Dorsolateral prefrontal cortex (tissue), 122 donors: ENCODE measurements at places on chromosomes 1 and 21.
A peak's percentile ranks its signal among the peaks of the same experiment; 100 is the strongest.

DNA sequence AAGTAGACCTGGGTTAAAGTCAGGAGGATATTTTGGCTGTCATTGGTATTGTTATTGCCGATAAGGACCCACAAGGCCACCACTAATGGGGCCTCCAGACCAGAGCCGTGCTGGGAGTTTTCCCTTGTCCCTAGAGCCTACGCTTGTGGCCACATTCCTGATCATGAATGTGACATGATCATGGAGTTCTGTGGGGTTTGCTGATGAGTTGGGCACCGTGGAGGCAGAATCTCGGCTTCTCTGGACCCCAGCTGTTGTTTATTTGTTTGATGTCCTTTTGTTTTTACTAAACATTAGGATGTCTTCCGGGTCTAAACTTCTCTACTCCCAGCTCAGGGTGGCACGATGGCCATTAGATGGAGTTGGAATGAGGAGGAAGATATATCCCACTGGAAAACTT lies 74.9 kb upstream of the TMPRSS2 start:
- DNase-seq: no peak

DNA sequence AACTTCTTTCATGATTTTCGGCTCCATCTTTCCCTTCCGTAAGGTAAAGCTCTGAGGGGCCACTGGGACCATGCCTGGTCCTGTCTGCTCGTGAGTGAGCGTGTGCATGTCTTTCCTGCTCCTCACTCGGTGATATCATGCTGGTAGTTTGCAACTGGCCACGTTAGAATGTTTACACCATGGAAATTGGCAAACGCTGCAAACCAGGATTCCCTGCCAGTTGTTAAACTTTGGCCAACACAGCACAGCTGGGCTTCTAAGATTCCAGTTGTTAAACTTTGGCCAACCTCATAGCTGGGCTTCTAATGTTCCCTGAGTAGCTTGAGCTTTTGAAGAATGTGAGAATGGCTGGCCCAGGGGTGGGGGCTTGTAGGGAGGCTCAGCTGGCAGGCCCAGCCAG lies 68.0 kb upstream of the ACTL8 start:
- no peak for DNase-seq

DNA sequence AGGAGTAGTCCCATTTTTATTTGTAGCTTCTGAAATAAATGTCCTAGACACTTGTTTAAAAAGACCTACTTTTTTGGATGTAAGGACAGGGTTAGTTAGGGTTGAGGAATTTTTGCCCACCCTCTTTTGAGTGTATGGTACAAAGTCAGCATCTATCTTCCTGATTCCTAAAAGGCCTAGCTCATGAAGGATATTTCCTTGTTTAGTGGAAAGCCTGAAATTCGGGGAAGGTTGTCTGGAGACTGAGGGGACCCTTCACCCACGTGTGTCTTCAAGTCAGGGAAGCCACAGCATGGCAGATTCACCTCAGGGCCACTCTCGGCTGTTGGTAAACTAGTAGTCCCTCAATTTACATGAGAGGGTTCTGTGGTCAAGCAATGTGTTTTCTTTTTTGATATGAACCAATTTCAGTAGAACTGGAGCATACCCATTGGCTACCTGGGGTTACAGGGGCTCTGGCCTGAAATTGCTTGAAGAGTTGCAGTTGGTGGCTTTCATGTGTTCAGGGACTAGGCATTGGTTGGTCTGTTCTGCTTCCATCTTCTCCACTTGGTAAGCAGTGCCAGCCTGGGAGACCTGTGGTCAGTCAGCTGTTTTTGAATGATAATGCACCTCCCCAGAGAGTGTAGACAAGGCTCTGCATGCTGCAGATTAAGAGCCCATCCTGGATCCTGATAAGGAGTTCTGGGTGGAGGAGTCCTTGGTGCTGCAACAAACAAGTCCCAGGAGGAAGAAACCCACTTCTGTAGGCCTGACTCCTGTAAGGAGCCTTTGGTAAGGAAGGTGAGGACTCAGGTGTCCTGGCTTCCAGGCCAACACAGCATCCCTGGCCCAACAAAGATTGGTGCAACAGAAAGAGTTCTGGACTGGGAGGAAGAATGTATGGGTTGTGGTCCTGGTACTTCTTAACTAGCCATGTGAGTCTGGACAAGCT lies 6.3 kb downstream of the BTG2 start:
- peak; percentile 14 for DNase-seq

DNA sequence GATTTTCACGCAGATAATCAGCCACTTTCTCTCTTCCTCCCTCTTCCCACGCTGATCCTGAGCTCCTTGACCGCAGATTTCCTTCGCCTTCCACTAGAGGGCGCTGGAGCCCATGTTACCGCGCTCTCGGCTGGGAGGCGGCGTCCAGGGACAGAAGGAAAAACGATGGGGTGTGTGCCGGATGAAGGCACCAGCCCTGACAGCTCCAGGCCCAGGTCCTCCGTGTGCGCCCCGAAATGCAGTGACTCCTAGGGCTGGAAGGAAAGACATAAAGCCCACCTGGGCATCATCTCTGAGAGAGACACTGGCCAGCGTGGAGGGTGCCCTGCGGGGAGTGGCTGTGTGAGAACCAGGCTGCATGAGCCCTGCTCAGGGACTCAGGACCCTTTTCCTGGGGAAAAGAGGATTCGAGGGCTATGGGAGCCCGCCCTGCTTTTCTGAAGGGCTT lies 44.9 kb upstream of the CYP2J2 start:
- peak; percentile 87 for DNase-seq

GRCh38 chr1:183780757-183781156 lies 24.2 kb upstream of the RGL1 start:
- no peak for DNase-seq

DNA sequence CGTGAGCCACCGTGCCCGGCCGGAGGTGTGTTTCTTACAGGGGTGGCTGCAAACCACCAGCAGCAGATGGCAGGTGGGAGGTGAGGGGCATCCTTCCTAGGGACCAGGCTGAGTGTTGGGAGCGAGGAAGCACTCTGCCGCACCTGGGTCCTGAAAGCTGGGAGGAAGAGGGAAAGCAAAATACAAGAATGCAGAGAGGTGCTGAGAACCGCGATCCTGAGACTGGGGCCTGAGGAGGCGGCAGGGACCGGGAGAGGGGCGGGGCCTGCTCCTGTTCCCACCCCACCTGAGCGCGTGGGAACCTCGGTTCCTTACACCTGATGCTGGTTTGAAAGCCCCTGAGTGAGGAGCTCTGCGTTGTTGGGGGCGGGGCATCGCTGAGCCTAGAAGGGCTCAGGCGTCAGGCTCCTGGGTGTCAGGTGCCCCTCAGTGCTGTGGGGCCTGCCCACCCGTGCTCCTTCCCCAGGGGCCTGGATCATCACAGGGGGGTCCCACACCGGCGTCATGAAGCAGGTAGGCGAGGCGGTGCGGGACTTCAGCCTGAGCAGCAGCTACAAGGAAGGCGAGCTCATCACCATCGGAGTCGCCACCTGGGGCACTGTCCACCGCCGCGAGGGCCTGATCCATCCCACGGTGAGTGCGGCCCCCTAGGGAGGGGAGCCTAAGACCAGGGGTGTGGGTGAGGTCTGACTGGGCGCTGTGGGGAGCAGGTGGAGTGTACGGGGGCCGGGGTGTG lies 15.5 kb downstream of the TRPM2 start:
- DNase-seq: peak; percentile 38

DNA sequence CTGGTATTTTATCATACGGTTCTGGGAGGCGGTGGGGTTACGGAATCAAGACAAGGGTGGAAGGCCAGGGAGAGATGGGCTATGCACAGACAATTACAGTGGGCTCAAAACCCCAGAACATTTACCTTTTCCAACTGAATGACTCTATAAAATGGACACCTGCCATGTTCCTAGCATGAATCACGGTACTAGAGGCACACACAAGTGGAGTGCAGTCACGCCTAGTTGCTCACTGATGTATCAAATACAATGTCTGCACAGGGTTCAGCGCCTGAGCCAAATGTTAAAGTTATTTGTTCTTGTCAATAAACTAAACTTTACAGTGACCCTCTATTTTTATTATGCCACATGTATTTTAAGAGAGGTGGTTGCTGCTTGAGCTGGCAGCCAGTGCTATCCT lies 121.4 kb downstream of the ATG4C start:
- DNase-seq: no peak

DNA sequence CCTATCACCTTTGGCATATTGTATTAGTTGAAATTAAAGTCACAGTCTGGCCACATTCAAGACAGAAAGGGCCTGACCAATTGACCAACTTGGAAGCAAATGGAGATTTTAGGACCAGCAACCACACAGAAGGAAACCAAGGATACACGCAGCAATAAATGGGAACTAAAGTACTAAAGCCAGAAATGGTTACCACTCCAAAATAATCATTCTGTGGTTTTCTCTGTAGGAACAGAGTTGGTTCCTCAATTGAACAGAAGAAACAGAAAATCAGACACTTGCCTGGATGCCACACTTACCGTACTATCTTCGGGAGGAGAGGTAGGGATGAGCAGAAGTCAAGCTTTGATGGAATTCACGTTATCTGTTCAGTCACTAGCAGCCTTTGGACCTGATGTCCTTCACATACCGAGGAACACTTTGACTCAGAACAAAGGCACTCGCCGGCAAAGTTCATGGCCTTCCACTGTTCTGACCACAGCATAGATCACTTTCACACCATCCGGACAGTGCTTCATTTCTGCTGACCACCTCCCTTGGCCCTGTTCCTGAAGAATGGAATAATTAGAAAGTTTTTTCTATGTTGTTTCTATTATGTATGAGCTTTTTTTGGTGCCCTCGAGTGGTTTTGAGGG lies 96.9 kb downstream of the LPAR3 start:
- DNase-seq: no peak

- no peak for DNase-seq
Measured at GRCh38 chr1:27455139-27455811, 34.7 kb downstream of the WASF2 start.

GRCh38 chr1:96538883-96539282 lies 182.7 kb upstream of the PTBP2 start:
- DNase-seq: no peak

- DNase-seq: no peak
Measured at GRCh38 chr1:147781056-147781471, 20.7 kb upstream of the GJA5 start.

DNA sequence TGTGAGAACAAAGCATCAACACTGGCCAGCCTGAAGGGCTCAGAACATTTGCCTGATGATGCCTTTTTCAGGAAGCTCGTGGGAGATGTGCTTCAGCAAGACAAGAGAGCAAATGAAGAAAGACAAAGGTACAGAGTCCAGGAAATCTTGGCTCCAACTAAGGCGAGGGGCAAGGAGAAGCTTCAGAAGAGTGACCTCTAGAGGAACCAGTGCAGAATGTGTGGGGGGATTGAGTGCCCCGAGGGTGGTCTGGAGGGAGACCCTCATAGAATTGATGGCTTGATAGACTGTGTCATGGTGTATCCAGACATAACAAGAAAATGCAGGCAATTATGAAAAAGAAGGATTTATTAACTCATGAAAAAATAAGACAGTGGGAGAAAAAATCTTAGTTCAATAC lies 15.3 kb upstream of the NLRP3 start:
- no peak for DNase-seq

- DNase-seq: no peak
Measured at GRCh38 chr1:50333595-50333974, 89.7 kb downstream of the DMRTA2 start.

DNA sequence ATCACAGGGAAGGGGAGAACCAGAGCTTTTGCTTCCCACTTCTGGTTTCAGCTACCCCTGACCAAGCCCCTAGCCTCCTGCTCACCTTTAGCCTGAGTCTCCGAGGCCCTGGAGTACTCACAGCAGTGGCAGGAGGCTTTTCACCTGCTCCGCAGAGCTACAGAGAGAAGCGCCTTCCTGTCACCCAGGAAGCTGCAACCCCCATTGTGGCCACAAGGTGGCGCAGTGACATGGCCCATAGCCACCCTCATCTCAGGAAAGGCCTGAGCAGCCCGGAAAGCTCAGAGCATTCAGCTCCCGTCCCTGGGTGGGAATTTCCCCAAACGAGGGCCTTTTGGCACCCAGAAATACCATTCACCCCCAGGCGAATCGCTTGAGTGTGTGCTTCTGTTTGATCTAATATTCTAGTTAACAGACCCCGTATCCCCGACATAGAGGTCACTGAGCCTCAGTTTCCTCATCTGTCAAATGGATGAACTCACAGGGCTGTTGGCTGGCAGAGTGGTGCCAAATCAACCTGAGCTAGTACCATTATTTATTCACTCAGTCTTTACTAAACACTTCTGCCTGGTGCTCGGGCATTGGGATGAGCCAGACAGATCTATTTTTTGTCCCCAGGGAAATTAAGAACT lies 25.3 kb downstream of the A3GALT2 start:
- peak; percentile 91 for DNase-seq

- no peak for DNase-seq
Measured at GRCh38 chr1:154170547-154171222, 15.8 kb upstream of the NUP210L start.

- no peak for DNase-seq
Measured at GRCh38 chr1:192442736-192443135, 125.9 kb downstream of the RGS21 start.

DNA sequence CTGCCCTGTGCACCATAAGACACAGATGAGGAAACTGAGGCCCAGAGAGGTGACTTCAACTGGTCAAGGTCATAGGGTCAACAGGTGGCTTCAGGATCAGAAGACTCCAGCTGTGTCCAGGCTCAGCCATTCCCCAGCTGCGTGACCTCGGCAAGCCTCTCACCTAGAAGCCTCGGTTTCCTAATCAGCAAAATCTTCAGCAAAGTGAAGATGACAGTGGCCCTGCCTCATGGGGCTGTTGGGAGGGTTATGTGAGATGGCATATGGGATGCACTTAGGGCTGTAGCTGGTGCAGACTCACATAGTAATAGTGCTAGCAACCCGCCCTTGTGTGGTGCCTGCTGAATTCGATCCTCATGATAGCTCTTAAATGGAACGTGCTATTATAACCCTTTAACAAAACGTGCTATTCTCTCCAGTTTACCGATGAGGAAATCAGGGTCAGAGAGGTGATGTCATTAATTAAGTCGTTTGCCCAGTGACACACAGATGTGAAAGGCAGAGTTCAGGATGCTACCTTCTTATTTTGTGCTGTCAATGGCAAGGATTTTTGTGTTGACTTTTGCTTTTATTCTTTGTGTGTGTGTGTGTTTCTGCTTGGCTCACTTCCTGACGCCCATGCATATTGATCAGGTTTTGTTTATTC lies 472.9 kb downstream of the MATN1 start:
- no peak for DNase-seq

GRCh38 chr1:168601051-168601450 lies 24.6 kb downstream of the XCL1 start:
- no peak for DNase-seq

DNA sequence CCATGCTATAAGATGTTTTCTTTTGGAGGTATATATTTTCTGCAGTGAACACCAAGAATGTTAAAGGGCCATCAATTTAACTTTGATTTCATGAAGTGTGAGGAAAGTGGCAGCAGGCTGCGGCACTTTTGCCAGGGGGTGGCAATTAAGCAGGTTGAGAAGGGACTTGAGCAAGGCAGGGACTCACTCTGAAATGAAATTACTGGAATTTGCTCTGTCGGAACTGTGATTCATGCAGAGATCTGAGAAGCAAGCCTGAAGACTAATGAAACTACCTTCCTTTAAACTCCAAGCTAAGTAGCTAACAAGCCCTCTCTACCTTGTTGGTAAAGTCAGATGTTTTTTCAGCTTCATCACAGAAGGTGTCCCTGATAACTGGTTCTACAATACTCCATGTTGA lies 441.6 kb downstream of the SIPA1L2 start:
- DNase-seq: no peak
